Stimulated activated CD8-positive, alpha-beta memory T cell treated with anti-CD3 and anti-CD28 coated beads, Interleukin-4, amount 100 ng/mL, for 4 hours (primary cell): ENCODE measurements at places on chromosomes 11 and 22.

- DNase-seq: no peak
Measured at GRCh38 chr11:114282488-114282887, 13.7 kb upstream of the NNMT start.

- DNase-seq: no peak
Measured at GRCh38 chr11:133104009-133104744, 428.1 kb downstream of the OPCML start.

GRCh38 chr11:18013790-18014507 lies 1.1 kb upstream of the SERGEF start:
- DNase-seq: no peak

DNA sequence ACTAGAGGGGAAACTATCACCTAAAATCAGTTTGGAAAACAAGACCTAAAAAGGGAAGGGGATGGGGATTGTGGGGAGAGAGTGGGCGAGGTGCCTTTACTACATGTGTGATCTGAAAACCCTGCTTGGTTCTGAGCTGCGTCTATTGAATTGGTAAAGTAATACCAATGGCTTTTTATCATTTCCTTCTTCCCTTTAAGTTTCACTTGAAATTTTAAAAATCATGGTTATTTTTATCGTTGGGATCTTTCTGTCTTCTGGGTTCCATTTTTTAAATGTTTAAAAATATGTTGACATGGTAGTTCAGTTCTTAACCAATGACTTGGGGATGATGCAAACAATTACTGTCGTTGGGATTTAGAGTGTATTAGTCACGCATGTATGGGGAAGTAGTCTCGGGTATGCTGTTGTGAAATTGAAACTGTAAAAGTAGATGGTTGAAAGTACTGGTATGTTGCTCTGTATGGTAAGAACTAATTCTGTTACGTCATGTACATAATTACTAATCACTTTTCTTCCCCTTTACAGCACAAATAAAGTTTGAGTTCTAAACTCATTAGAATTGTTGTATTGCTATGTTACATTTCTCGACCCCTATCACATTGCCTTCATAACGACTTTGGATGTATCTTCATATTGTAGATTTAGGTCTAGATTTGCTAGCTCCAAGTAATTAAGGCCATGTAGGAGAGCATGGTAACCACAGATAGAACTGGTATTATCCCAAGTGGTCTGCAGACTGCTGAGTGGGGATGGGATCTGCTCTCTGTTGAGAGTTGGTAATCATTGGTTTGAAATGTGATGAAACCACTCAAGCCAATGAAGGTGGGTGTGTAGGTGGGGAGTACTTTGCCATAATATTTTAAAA lies 3.6 kb downstream of the NEAT1 start:
- no peak for DNase-seq

- no peak for DNase-seq
Measured at GRCh38 chr11:36311926-36312595, 16.0 kb downstream of the PRR5L start.

GRCh38 chr22:39388261-39389011 lies 11.1 kb upstream of the TAB1 start:
- peak; percentile 67 for DNase-seq

GRCh38 chr11:64850979-64851567 lies 6.6 kb upstream of the CDC42BPG start:
- DNase-seq: no peak

GRCh38 chr11:2140411-2141400 lies 1.5 kb upstream of the IGF2 start:
- DNase-seq: no peak

DNA sequence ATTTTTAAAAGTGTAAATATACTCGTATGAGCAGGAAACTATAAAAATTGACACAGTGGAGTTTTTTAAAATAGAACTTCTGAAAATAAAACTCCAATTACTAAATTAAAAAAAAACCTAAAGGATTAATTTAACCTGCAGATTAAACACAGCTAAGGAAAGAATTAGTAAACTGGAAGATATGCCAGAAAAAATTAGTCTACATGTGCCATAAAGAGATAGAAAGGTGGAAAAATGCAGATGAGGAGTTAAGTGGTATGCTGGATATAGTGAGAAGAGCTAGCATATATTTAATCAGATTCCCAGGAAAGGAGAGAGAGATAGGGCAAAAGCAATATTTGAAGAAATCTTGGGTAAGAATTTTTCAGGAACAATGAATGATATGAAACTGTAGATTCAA lies 315.8 kb upstream of the CADM1 start:
- DNase-seq: no peak

DNA sequence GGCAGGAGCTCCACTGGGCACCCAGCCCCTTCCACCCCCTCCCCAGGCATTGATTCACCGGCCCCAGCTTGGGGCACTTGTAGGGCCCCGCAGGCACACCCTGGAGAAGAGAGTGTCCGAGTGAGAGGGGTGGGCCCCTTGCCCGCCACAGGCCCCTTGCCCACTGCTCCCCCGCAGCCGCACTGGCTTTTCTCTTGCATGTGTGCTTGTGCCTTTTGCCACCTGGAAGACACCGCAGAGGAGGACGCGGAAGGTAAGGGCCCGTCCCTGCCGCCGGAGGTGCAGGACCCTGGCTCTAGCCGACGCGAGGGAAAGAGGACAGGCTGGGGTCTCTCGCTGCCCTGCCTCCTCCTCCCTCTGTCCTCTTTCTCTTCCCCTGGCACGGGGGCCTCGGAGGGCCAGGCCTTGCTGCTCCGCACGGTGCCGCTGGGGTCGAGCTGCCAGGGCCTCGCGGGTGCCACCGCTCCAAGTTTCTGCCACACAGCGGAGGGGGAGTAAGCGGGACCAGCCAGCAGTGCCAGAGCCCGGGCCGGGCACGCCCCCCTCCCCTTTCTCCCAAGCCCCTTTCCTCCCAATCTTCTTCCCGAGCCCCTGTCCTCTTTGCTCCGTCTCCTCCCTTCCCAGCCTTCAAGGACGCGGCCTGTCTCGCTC lies 9.5 kb downstream of the TNNT3 start:
- no peak for DNase-seq

DNA sequence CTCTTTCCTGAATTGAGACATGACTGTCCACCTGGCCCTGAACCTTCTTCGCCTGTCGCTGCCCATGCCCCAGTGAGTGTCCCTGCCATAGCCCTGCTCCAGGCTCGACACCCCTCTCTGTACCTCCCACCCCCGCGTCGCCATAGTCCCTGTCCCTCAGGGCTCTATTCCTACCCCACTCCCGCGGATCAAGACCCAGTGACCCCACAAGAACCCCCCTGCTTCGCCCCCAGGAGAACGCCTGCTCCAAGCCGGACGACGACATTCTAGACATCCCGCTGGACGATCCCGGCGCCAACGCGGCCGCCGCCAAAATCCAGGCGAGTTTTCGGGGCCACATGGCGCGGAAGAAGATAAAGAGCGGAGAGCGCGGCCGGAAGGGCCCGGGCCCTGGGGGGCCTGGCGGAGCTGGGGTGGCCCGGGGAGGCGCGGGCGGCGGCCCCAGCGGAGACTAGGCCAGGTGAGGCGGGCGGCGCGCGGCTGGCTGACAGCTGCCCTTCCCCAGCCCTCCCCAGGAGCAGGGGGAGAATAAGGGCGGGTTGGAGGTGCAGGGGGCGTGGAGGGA lies 5.6 kb downstream of the NRGN start:
- no peak for DNase-seq

- no peak for DNase-seq
Measured at GRCh38 chr22:39651053-39651996, 80.8 kb downstream of the CACNA1I start.

DNA sequence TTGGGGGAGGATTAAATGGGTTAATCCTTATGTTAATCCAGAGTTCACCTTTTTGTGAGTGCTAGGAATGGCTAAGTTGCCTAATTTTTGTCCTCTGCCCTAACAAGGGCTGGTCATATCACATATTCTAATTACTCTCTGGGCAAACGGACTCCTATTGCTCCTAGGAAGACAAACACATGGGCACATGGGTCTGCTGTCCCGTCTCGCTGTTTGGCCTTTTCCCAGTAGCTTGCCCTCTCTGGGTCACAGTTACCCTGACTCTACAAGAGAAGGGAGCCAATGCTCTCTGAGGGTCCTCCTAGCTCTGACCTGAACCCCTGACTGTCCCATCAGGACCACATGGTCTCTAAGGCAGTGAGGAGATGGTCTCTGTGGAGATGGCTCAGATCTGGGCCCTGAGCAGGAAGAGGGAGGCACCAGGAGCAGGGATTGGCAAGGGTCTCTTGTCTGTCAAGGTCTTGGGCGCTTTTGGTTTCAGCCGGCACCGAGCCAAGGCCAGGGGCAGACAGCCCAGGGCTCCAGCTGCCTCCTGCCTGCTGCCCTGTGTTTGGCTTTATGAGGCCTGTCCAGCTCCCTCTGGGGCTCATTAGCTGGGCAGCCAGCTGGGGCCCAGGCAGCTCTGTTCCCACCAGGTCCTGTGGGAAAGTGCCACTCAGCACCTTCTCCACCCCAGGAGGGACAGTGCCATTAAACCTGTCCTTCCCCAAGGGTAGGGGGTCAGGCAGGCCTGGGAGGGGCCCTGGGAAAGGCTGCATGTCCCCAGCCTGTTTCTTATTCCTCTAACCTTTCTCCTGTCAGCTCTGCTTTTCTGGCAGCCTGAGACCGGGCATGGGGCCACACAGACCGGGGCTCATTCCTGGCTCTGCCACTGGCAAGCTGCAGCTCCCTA lies 559.9 kb downstream of the MN1 start:
- DNase-seq: no peak

- DNase-seq: peak; percentile 32
Measured at GRCh38 chr11:44950625-44951476, at the start of gene TP53I11. TP53I11 (minus strand) TSS chr11:44950883; CDS start chr11:44938335, 12,548 bp downstream.

- DNase-seq: no peak
Measured at GRCh38 chr11:57639321-57640067, 10.2 kb downstream of the YPEL4 start.

DNA sequence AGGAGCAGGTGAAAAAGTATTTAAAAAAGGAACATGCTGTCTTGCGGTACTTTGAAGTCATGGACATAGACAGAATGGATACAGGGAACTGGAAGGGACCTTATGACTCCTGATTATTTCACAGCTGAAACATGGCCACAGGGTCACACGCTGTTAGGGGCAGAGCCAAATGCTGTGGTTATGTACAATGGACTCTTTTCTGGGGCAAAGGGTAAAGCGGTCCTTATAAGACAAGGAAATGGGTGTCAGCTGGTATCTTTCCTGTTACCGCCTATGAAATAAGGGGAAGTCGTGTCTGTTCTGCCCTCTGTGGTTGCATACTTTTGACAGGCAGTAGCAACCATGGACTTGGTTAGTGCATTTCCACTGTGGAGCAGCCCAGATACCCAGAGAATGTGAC lies 12.8 kb upstream of the ST14 start:
- no peak for DNase-seq
